Activated CD4-positive, alpha-beta T cell treated with anti-CD3 and anti-CD28 coated beads, Interleukin-2, amount 10 ng/mL, durations not matched to agents 24 days and 14 days (primary cell): ENCODE measurements at places on chromosomes 3 and 15. TPM values are rescaled to one million over a fixed set of nuclear protein-coding genes. Genes with fewer than 3 reads are reported as not detected.
A peak's percentile ranks its signal among the peaks of the same experiment; 100 is the strongest.

Gene ICE2
- 55.4 and 62.6 TPM in 2 replicates for total RNA-seq

Gene ADAMTS7
- total RNA-seq, result 1.3 TPM in 2 replicates

Gene LRRC34
- total RNA-seq, result 4.7 and 5.8 TPM in 2 replicates

Gene ACAN
- total RNA-seq, result not detected in 2 replicates

Gene GOLGA8J
- total RNA-seq, result not detected in 2 replicates

Gene GP5
- 0.12 and 0.26 TPM in 2 replicates for total RNA-seq

DNA sequence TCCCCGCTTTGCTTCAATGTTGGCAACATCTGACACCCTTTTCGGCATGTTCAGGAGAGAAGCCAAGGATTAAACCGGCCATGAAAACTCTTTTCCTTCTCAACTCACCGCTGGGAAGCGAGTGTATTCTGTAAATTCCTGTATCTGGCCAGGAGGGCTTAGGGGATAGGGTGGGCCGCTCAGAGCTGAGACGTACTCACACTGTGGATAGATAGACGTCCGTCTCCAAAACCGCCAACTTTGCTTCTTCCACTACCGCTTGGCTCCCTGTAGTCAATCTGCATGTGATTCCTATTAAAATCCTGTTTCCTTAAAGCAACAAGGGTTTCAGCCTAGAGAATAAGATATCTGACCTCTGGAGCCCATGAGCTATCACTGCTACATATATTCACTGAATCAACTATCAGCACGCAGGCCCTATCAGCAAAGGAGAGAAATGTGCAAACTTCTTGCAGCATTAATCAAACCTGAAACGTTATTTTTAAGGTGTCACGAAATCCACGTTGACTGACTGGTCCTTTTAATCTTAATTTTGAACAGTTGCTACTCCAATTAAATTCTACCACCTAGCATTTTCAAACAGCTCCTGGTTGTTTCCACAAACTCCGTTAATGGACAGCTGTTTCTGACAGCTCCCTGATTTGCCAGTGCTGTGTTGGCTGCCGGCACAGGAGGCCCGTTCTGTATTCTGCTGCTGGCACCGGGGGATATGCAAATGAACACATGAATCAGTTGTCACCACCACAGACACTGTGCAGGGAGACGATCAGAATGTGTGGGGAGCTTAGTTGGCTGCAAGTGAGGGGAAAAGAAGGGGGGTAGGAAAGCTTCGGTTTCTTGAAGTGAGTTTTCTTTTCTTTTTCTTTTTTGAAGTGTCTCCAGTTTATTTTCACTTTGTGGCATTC, 438.9 kb upstream of the ARRDC4 start:
- H3K27ac ChIP-seq, result no peak overlapping the region
- H3K4me1 ChIP-seq, result no peaks in the 10 kb centered on the region
- no peak overlapping the region for H3K4me3 ChIP-seq
- no peaks in the 10 kb centered on the region for H3K36me3 ChIP-seq
- DNase-seq, result no peak

DNA sequence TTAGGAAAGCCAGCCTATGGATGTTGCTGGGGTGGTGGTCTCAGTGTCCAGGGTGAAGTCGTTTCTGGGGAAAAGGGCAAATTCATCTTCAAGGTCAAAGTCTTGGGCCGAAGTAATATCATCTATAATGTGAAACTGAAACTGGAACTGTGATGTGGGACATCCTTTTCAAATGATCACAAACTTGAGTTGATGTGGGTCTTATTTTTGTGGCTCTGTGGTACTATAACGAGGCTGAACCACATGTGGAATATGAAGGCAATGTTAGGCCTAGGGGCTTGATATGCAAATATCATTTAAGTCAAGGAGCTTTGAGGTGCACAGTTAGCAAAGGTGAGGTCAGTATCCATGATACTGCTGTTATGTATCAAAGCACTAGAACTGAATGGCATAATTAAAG, 1.5 kb upstream of the CD200R1L start:
- peaks cover 12% of the 10 kb centered on the region for H3K36me3 ChIP-seq
- no peaks in the 10 kb centered on the region for H3K27me3 ChIP-seq
- peaks cover 16% of the 10 kb centered on the region for H3K4me1 ChIP-seq
- H3K27ac ChIP-seq, result peak overlapping the region; percentile 8
- H3K4me3 ChIP-seq, result peak overlapping the region; percentile 16
- DNase-seq, result peak; percentile 68

DNA sequence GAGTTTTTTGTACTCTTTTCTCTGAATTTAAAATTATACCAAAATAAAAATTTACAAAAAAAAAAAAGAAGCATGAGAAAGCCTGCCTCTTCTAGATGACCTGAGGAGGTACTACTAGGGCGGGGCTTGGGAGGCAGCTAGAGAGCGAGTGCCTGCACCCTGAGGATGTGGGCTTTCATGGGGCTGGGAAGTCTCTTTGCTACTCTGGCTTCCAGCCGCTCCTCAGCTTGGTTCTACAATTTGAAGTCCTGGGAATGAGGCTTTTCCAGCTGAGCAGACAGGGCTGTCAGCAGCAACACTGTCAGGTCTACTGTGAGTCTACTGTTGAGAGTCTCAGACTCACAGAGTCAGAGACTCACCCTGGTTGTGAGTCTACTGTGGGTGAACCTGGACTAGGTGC, 8.2 kb upstream of the PSTPIP1 start:
- H3K4me1 ChIP-seq, result peaks cover 56% of the 10 kb centered on the region
- H3K36me3 ChIP-seq, result no peaks in the 10 kb centered on the region
- H3K4me3 ChIP-seq, result no peak overlapping the region
- DNase-seq, result peak; percentile 75

- DNase-seq, result peak; percentile 96
- H3K36me3 ChIP-seq, result peaks cover 11% of the 10 kb centered on the region
- peak within 1 kb of the TSS; percentile 95 for H3K27ac ChIP-seq
- H3K4me3 ChIP-seq, result peak within 1 kb of the TSS; percentile 97
These were observed at the start of gene SNAP23 for GRCh38 chr15:42495361-42496212. Gene SNAP23 (plus strand): TSS chr15:42495634. CDS start chr15:42511847, 16,213 bp downstream.

DNA sequence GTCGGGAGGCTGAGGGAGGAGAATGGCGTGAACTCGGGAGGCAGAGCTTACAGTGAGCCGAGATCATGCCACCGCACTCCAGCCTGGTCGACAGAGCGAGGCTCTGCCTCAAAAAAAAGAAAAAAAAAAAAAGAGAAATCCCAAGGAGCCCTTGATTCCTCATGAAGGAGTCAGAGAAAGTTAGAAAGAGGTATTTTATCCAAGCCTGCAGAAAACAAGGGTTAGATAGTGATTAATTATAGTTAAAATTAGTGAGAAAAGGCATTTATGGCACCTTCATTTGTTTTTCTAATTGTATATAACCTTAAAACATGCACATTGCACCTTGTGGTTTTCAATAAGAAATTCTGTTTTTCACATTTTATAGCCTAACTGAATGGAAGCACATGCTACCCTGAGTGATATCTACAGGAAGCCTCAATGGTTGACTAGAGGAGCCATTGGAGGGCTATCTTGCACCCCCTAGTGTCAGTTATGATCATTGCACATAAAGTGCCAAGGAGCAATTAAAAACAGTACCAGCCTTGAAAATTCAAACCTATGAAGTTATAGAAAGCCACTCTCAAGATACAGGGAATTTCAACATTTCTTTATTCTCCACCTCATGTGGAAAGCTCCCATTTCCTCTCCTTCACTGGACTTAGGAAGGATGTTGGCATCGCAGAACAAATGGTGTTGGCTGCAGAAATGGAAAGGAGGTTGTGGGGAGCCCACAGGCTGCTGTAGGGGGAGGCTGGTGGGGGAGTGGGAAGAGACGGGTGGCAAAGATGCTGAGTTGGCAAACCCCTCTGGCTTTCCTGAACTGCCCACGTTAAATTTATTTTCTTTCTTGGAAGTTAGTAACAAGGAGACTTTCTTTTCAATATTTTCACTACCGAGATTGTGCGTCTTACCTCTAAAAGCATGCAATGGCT, 48.5 kb downstream of the ITGA11 start:
- DNase-seq, result peak; percentile 88
- no peak overlapping the region for H3K4me3 ChIP-seq
- H3K4me1 ChIP-seq, result peaks cover 25% of the 10 kb centered on the region
- H3K27ac ChIP-seq, result no peak overlapping the region

GRCh38 chr3:135490219-135490915, 475.2 kb upstream of the PPP2R3A start:
- H3K27ac ChIP-seq, result no peak overlapping the region
- H3K27me3 ChIP-seq, result no peaks in the 10 kb centered on the region
- no peak for DNase-seq
- no peak overlapping the region for H3K4me3 ChIP-seq

- peak overlapping the region; percentile 90 for H3K4me3 ChIP-seq
- no peak for DNase-seq
- no peaks in the 10 kb centered on the region for H3K27me3 ChIP-seq
- peaks cover 44% of the 10 kb centered on the region for H3K4me1 ChIP-seq
- H3K27ac ChIP-seq, result no peak overlapping the region
These were observed 2.3 kb downstream of the SERP1 start for GRCh38 chr3:150544041-150544440.

DNA sequence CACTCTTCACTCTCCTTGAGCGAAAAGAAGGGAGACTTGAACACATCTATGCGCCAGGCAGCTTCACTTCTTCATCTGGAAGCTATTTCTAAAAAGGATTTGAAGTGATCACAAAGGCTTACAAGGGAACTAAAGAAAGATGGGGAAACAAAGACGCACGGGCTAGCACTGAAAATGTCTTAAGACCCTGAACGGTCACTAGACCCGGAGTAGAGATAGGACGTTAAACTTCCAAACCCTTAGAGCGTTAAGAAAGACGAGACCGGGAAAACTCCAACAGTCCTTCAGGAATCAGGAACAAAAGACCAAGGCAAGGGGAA, 47.5 kb upstream of the EPHB3 start:
- peaks cover 8% of the 10 kb centered on the region for H3K4me1 ChIP-seq
- H3K27ac ChIP-seq, result no peak overlapping the region
- H3K27me3 ChIP-seq, result peaks cover 85% of the 10 kb centered on the region
- H3K36me3 ChIP-seq, result no peaks in the 10 kb centered on the region

GRCh38 chr3:149495581-149496125, 21.2 kb downstream of the TM4SF4 start:
- no peaks in the 10 kb centered on the region for H3K4me1 ChIP-seq
- H3K4me3 ChIP-seq, result no peak overlapping the region
- H3K27me3 ChIP-seq, result peaks cover 12% of the 10 kb centered on the region
- no peak for DNase-seq
- H3K27ac ChIP-seq, result no peak overlapping the region

- no peak overlapping the region for H3K27ac ChIP-seq
- no peak overlapping the region for H3K4me3 ChIP-seq
- no peak for DNase-seq
- H3K4me1 ChIP-seq, result peaks cover 2% of the 10 kb centered on the region
These were observed 490.0 kb upstream of the TBL1XR1 start for GRCh38 chr3:177687291-177687690.

GRCh38 chr15:76382987-76383728, 46.6 kb downstream of the ISL2 start:
- H3K27me3 ChIP-seq, result no peaks in the 10 kb centered on the region
- H3K36me3 ChIP-seq, result no peaks in the 10 kb centered on the region
- H3K27ac ChIP-seq, result no peak overlapping the region
- no peak for DNase-seq
- H3K4me3 ChIP-seq, result no peak overlapping the region

DNA sequence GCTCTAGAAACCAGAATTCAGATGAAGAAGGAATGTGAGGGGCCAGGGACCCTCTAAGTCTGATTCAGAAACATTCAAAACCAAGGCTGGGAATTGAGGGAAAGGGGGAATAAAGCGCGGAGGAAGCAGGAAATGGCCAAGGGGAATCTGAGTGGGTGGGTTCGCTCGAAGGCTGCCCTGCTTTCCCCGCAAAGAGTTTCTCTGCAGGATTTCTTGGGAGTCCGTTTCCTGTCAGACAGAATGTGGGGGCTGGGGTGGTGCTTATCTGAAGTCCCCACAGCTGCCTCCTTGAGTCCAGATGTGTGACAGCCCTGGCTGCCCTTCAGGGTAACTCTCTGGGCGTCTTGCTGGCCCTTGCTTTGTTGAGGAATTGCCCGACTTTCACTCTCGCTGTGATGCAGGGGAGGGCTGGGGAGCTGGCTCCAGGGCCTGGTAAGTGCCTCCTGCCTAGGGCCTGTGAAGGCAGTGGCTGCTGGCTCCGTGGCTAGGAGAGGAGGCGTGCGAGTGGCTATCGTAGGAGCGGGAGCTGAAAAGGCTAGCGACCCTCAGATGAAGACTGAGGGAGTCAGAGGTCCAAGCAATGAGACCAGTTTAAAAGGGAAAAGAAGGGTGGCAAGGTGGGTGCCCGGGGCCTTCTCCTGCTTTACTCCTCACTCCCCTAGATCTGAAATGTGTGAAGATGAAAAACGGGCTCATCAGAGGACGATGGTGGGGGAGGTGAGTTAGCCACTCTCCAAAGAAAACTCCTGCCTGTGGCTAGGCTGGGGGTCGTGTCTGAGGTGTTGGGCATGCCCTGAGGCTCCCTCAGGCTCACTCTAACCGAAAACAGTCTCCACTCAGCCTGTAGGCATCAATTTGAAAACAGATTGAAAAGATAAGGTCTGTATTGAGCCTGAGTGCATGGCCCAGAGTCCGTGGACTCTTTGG, 143.9 kb upstream of the UMPS start:
- H3K27ac ChIP-seq, result no peak overlapping the region
- no peak for DNase-seq
- peaks cover 7% of the 10 kb centered on the region for H3K4me1 ChIP-seq
- no peak overlapping the region for H3K4me3 ChIP-seq
